ENCODE measurements at places on chromosomes 4 and X. TPM values are rescaled to one million over a fixed set of nuclear protein-coding genes. Genes with fewer than 3 reads are reported as not detected.

The MAP7D2 gene
- 5.4 TPM for total RNA-seq

The MAD2L1 gene
- total RNA-seq, result 47.2 TPM

The BEND4 gene
- total RNA-seq, result 0.01 TPM

The PGAM4 gene
- total RNA-seq, result 0.46 TPM

The F8A2 gene
- total RNA-seq, result not detected

The AMTN gene
- total RNA-seq, result not detected

The IRS4 gene
- total RNA-seq, result not detected

The YY2 gene
- total RNA-seq, result 2.9 TPM

The PAGE4 gene
- not detected for total RNA-seq

The CLRN2 gene
- not detected for total RNA-seq

The MAGIX gene
- 3.0 TPM for total RNA-seq

The AR gene
- total RNA-seq, result 2.7 TPM

The IQCM gene
- not detected for total RNA-seq

The IGFBP7 gene
- 251 TPM for total RNA-seq

The CACNA1F gene
- not detected for total RNA-seq

The CT55 gene
- total RNA-seq, result not detected

The IL21 gene
- total RNA-seq, result not detected

The CASP6 gene
- total RNA-seq, result 16.7 TPM

The CT45A10 gene
- not detected for total RNA-seq

The PCDH18 gene
- total RNA-seq, result not detected

The PNMA3 gene
- total RNA-seq, result 0.14 TPM

The CT45A1 gene
- total RNA-seq, result not detected

The CCNB3 gene
- 1.3 TPM for total RNA-seq

The ANXA10 gene
- total RNA-seq, result 2.9 TPM

The FMR1NB gene
- total RNA-seq, result not detected

The USP17L24 gene
- not detected for total RNA-seq

The TMEM31 gene
- not detected for total RNA-seq

The NSG1 gene
- total RNA-seq, result 7.2 TPM

The TTC29 gene
- total RNA-seq, result not detected

The TBX22 gene
- not detected for total RNA-seq

The CRMP1 gene
- 3.9 TPM for total RNA-seq

The MSX1 gene
- 4.8 TPM for total RNA-seq

The VCX3B gene
- not detected for total RNA-seq

The FAM241A gene
- 0.90 TPM for total RNA-seq

The NUDT10 gene
- total RNA-seq, result 0.98 TPM

The ENOPH1 gene
- 32.7 TPM for total RNA-seq

The APLN gene
- total RNA-seq, result 0.59 TPM

The TLR10 gene
- total RNA-seq, result not detected

The FAAH2 gene
- total RNA-seq, result 0.12 TPM

The PCSK1N gene
- 47.3 TPM for total RNA-seq

All from A549 treated with GW870086 at 1 μM for 4 hours (cell line).